Tibial nerve (tissue), 4 donors: ENCODE measurements at places on chromosomes 5 and 9.

DNA sequence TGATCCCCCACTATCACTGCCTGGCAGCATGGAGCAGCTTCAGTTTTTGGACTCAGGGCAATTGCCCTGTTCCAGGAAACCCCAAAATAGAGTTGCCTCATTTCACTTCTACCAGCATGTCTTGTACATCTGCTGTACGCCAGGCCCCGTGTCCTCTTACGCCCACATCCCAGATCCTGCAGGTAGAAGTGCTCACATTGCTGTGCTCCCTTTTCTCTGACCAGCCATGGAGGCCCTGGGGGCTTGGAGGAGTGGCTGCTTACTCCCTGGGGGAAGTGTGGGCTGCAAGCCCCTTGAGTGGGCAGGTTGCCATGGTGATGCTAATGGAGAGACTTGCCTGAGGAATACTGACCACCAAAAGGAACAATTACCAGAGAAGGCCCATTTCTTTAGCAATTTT, 55.6 kb upstream of the KCNIP1 start:
- H3K36me3 ChIP-seq = no peaks in the 10 kb centered on the region
- H3K27me3 ChIP-seq = no peaks in the 10 kb centered on the region
- no peak for DNase-seq
- no peak overlapping the region for H3K27ac ChIP-seq
- no peaks in the 10 kb centered on the region for H3K4me1 ChIP-seq

DNA sequence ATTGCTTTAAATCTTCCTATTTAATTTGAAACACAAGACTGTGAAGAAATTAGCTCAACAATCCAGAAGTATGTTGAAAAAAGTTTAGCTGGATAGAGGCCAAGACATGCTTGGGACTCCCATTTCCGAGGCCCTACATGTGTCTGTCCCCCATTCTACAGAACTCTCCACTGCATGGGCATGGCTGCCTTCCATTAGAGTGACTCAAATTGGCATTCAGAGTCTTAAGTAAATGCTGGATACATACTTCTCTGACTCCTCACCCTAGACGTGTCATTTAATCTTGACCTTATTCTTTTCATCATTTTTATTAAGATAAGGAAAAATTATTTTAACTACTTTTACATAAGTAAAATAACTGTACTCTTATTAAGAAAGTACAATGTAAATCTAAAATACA, 530.4 kb upstream of the CDH9 start:
- no peaks in the 10 kb centered on the region for H3K36me3 ChIP-seq
- H3K27ac ChIP-seq = no peak overlapping the region
- no peaks in the 10 kb centered on the region for H3K4me1 ChIP-seq
- H3K4me3 ChIP-seq = no peak overlapping the region
- no peaks in the 10 kb centered on the region for H3K27me3 ChIP-seq

DNA sequence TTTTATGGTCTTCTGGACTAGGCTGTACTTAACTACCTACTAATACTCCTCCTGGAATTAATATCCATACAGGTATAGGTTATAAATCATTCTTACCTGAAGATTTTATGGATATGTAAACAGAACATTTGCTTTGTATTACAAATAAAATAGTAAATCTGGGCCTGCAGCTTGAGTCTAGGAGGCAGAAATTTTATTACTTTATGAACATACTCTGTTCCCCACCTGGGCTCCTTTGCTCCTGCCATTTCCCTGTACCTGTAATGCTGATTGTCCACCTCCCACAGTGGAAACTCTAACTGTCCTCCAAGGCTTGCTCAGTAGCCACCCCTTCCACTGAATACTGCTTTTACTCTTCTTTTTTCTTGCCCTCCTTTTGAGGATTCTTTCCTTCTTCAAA, 108.0 kb downstream of the PAM start:
- no peaks in the 10 kb centered on the region for H3K36me3 ChIP-seq
- no peak overlapping the region for H3K4me3 ChIP-seq
- H3K27me3 ChIP-seq = no peaks in the 10 kb centered on the region
- H3K4me1 ChIP-seq = peaks cover 33% of the 10 kb centered on the region

DNA sequence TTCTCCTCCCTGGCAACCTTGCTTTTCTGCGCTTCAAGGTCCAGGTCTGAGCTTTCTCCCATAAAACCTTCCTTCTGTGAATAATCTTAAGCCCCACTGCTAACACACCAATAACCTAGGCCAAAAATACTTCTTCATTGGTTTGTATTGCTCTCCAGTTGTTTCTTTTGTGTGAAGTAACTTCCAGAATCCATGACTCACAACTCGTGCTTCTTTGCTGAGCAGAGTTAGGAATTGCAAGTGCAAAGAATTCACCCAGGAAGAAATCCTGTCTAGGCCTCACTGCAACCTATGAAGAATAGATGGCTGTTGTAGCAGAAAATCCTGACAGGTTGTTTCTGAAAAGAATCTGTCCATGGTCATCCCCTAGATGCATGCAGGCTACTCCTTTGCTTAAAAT, 295.7 kb downstream of the MED10 start:
- no peak overlapping the region for H3K4me3 ChIP-seq
- no peak for DNase-seq
- no peak overlapping the region for H3K27ac ChIP-seq

GRCh38 chr5:21221616-21222015, 1233.6 kb upstream of the CDH18 start:
- no peaks in the 10 kb centered on the region for H3K4me1 ChIP-seq
- DNase-seq = no peak
- no peak overlapping the region for H3K4me3 ChIP-seq

GRCh38 chr5:172229904-172230303, 35.9 kb downstream of the EFCAB9 start:
- no peak overlapping the region for H3K27ac ChIP-seq
- no peak for DNase-seq
- no peaks in the 10 kb centered on the region for H3K36me3 ChIP-seq

DNA sequence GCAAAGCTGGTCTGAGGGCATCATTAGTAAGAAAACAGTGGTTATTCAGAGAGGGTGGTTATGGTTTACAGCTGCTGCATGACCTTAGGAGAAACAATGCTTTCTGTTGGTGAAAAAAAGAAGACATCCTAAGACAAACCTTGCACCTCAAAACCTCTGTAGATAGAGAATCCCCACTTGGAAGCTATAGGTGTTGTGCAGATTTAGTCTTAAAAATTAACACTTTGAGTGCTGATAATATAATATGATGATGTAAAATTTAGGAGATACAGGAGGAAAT, 1.4 kb upstream of the PTTG1 start:
- peaks cover 50% of the 10 kb centered on the region for H3K4me1 ChIP-seq
- no peaks in the 10 kb centered on the region for H3K36me3 ChIP-seq
- H3K27me3 ChIP-seq = no peaks in the 10 kb centered on the region
- no peak for DNase-seq
- H3K4me3 ChIP-seq = no peak overlapping the region

GRCh38 chr5:115657881-115658233, 32.0 kb upstream of the TMED7 start:
- no peak for DNase-seq
- H3K27me3 ChIP-seq = no peaks in the 10 kb centered on the region
- no peaks in the 10 kb centered on the region for H3K36me3 ChIP-seq

- no peaks in the 10 kb centered on the region for H3K36me3 ChIP-seq
Observed at GRCh38 chr5:68433923-68434879, 218.6 kb downstream of the PIK3R1 start.

DNA sequence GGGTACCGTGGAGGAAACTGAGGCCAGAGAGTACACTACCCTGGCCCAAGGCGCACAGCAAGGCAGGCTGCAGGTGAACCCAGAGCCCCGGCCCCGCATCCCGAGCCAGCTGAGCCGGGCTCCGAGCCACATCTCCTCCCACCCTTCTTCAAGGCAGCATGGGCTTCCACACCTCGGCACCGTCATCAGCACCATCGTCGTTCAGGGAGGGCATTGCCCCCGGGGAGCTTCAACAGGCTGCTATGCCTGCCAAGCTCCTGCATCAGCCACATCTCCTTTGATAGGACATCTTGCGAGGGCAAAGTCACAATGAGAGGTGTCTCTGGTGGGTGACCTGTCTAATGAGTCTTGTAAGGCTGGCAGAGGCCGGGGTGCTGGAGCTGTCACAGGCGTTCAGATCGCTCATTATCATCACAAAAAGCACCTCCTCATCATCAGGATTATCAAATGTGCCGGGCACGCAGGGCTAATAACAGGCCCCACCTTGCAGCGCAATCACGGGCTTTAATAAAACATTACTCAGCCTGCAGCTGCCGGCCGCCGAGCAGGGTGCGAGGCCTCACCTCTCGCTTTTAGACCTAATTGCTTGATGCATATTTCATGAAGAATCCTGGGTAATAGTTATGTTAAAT, 20.0 kb upstream of the SLC25A51 start:
- no peak for DNase-seq
- no peak overlapping the region for H3K4me3 ChIP-seq
- no peak overlapping the region for H3K27ac ChIP-seq
- H3K4me1 ChIP-seq = peaks cover 19% of the 10 kb centered on the region
- no peaks in the 10 kb centered on the region for H3K36me3 ChIP-seq
- H3K27me3 ChIP-seq = no peaks in the 10 kb centered on the region

DNA sequence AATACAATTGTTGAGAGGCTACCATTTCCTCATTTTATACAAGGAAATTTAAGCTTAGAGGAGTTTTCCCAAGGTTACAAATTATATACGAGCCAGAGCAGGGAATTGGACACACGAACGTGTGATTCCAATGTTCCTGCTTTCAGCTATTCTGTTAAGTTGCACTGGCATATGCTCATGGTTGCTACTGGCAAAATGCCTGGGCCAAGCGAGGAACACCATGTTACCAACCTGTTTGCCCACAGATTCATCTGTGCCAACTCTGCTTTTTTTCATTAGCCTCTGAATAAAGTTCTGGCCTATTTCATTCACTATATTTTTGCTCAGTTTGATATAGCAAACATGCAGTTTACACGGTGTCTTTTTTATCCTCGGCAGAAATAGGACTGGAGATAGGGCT, 5.1 kb upstream of the C5orf46 start:
- H3K36me3 ChIP-seq = no peaks in the 10 kb centered on the region
- no peak overlapping the region for H3K4me3 ChIP-seq
- DNase-seq = no peak
- no peak overlapping the region for H3K27ac ChIP-seq
- H3K27me3 ChIP-seq = no peaks in the 10 kb centered on the region

GRCh38 chr5:105150323-105150722, 1587.7 kb upstream of the NUDT12 start:
- H3K36me3 ChIP-seq = no peaks in the 10 kb centered on the region
- H3K27me3 ChIP-seq = no peaks in the 10 kb centered on the region
- no peak overlapping the region for H3K4me3 ChIP-seq
- no peak overlapping the region for H3K27ac ChIP-seq

DNA sequence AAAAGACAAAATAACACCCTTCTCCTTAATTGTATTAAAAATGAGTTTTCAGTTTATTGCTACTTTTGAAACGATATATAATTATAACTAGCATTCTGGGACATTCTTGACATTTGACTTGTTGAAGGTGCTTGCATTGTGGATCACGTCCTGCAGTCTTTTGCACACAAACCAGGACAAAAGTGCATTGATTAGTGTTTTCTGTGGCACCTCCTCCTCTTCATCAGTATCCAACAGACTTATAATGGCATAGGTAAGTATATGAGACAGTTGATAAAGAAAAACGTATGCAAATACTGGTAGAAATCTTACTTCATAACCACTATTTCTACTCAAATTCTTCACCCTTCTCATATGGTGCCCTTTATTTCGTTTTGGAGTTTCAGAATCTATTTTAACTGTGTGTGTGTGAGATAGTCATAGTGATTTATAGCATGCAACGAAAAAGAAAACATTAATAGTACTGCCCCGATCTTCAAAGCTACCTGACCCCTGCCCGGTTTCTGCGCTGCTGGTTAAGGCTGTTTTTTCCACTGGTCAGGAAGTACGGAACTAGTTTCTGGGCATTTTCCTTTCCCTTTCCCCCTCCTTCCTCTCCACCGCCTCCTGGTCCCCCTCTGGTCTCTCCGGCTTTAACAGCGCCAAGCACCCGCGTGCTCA, 639 bp upstream of the RASA1 start:
- H3K27ac ChIP-seq = peak overlapping the region; percentile 88
- H3K4me1 ChIP-seq = peaks cover 26% of the 10 kb centered on the region
- no peaks in the 10 kb centered on the region for H3K36me3 ChIP-seq

GRCh38 chr9:131177898-131178297, 52.5 kb downstream of the NUP214 start:
- H3K27me3 ChIP-seq = no peaks in the 10 kb centered on the region
- DNase-seq = no peak
- no peak overlapping the region for H3K4me3 ChIP-seq
- H3K4me1 ChIP-seq = no peaks in the 10 kb centered on the region
- no peaks in the 10 kb centered on the region for H3K36me3 ChIP-seq

GRCh38 chr5:137058089-137058488, 441.0 kb downstream of the SPOCK1 start:
- H3K27ac ChIP-seq = no peak overlapping the region
- DNase-seq = no peak
- H3K36me3 ChIP-seq = no peaks in the 10 kb centered on the region
- H3K27me3 ChIP-seq = no peaks in the 10 kb centered on the region

DNA sequence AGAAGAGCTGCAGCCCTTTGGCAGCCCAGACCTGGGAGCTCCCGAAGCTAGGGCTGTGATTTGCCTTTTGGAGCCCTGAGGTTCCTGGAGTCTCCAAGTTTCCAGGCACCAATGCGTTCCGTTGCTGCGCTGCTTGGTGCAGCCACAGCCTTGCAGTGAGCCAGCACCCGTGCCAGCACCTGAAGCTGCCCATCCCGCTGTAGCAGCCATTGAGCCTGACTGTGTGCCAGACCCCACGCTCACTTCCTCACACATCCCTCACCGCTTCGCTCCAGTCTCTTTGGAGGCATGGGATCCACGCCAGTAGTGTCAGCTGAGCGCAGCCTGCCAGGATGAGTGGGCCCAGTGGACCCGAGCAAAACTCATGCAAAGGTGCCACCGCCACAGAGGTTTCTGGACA, 22.5 kb upstream of the C9orf72 start:
- H3K36me3 ChIP-seq = no peaks in the 10 kb centered on the region
- no peaks in the 10 kb centered on the region for H3K27me3 ChIP-seq
- no peak for DNase-seq
- H3K4me1 ChIP-seq = no peaks in the 10 kb centered on the region

DNA sequence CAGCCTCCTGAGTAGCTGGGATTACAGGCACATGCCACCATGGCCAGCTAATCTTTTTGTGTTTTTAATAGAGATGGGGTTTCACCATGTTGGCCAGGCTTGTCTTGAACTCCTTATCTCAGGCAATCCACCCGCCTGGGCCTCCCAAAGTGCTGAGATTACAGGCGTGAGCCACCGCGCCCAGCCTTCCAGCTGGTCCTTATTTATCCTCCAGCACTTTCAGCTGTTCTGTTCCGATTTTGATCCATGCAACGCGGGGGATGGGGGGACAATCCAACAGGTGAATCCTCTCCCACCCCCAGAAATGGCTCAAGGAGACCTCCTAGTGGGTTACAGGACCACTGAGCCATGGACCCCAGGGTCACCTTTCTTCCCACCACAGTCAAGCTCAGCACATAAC, 14.7 kb upstream of the CDKN2AIPNL start:
- H3K36me3 ChIP-seq = no peaks in the 10 kb centered on the region
- H3K4me3 ChIP-seq = no peak overlapping the region
- H3K27me3 ChIP-seq = no peaks in the 10 kb centered on the region
- DNase-seq = no peak
- H3K27ac ChIP-seq = no peak overlapping the region
